Progenitor cell of endocrine pancreas (in vitro differentiated cells): ENCODE measurements at places on chromosomes 4 and X.

DNA sequence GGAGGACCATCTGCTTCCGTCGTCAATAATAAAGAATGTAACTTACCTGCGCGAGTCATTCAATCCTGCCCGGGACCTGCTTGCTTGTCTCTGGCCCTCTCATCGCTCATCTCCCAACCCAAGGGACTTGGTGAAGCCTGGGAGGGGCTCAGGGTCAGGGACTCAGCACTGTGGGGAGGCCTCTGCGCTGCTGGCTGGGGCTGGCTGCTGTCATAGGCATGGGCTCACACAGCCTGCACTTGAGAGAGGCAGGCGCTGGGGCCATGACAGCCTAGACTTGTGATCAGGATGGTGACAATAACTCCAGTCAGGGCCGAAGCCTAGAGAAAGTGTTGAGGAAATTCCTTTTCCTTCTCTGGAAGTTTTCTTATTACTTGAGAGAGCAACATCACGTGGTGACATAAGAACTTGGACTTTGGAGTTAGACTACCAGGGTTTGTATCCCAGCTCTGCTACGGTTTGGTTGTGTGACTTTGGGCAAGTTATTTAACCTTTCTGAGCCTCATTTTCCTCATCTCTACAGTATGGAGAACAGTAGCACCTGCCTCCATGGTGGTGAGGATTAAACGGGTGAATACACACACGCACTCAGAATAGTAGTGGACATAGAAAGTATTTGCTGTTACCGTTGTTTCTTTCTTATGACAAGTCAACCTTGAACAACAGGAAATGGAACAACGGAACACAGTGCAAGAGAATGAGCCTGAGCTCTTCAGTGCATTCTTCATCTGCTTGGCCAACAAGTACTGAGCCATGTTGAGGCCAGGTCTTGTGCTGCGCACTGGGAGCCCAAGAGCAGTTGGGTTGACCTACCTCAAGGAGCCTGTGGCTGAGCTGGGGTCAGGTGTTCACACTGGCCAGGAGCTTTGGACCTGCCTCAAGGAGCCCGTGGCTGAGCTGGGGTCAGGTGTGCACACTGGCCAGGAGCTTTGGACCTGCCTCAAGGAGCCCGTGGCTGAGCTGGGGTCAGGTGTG lies 60.5 kb downstream of the TBC1D14 start:
- no peak for DNase-seq

GRCh38 chrX:136652822-136653723 lies 5.1 kb downstream of the CD40LG start:
- no peak for DNase-seq

DNA sequence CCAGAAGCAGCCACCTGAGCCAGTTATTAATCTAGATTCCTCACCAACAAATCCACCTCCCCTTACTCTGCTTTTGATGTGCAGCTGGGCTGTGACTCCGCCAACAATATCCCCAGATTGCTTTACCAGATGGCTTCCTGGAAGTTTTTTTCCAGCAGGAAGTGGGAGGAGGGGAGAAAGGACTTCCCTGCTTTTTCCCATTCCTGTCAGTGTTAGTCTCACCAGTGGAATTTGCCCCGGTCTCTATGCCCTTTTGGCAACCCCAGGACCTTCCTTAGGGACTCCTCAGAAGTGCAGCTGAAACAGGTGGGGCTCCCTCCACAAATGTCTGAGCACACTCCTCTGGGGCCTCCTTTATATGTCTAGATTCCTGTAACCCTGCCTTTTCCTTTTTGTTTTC lies 465.2 kb upstream of the IGFBP7 start:
- DNase-seq, result no peak

GRCh38 chr4:41709844-41710481 lies 38.6 kb downstream of the PHOX2B start:
- no peak for DNase-seq

GRCh38 chr4:7156761-7157488 lies 35.4 kb upstream of the SORCS2 start:
- DNase-seq, result no peak

- peak; percentile 12 for DNase-seq
These were observed 2.7 kb downstream of the FAT4 start for GRCh38 chr4:125317525-125317877.

DNA sequence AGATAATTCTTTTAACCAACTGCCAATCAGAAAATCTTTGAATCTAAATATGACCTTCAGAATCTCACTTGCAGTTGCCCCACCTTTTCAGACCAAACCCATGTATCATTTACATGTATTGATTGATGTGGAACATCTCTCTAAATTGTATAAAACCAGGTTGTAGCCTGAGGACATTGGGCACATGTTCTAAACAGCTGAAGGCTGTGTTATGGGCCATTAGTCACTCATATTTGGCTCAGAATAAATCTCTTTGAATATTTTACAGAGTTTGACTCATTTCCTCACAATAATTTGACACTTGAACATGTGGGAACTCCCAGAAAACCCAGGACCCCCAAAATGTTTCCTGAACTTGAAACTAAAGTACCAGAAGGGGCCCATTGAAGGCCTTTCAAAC lies 58.7 kb downstream of the UGT2B10 start:
- no peak for DNase-seq

DNA sequence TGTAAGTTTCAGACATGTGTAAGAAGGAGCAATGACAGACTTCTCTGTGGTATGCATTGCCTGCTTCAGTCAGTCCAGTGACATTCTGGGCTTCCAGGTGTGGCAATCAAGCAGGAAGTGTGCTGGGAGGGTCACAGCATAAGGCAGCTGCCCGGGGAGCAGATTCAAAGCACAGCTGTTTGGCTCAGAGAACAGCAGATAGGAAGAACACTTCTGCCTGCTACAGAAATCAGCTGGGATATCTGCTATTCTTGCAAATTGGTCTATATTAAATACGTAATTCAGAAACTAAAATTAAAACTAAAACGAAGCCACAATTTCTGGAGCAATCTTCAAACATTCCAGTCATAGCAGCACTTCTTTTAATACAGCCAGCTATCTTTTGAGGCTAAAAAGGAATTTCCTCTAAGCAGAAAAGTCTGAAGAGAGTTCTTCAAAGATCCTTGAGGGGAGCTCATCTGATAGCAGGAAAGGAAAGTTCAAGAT lies 47.5 kb upstream of the GALNT7 start:
- no peak for DNase-seq

DNA sequence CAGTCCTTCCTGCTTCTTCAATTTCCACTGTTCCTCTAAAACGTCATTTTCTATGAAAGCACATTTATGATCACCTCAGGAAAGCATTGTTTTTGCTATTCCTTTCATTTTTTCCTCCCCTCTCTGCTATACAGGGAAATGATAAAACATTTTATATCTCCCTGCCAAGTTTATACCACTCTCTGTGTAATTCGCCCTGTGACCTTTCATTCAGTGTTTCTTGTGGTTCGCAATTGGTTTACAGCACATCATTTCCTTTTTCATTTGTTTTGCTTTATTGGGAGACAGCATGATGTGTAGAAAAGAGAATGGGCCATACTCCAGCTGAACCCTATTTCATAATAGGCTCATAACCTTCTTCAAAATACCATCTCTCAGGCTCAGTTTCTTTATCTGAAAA lies 99.9 kb upstream of the RAPGEF2 start:
- no peak for DNase-seq
